Right ventricle myocardium inferior (tissue), 1 donor: ENCODE measurements at places on chromosomes 13 and 19. TPM values are rescaled to one million over a fixed set of nuclear protein-coding genes. Genes with fewer than 3 reads are reported as not detected.
A peak's percentile ranks its signal among the peaks of the same experiment; 100 is the strongest.

The TEX26 gene
- total RNA-seq = not detected

DNA sequence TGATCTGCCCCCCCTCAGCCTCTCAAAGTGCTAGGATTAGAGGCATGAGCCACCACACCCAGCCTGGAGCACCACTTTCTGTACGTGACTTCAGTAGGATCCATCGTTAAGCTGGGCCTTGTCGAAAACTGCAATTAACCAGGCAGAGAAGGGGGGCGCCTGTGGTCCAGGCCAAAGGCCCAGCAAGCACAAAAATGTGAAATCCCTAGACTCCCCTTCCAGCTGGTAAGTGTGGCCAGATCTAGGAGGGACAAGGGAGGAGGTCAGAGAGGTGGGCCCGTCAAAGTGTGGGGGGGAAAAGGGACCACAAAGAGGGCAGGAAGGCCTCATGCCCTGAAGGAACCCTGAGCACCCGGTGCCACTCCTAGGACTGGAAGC lies 13.8 kb downstream of the DDX39A start:
- no peak for DNase-seq

DNA sequence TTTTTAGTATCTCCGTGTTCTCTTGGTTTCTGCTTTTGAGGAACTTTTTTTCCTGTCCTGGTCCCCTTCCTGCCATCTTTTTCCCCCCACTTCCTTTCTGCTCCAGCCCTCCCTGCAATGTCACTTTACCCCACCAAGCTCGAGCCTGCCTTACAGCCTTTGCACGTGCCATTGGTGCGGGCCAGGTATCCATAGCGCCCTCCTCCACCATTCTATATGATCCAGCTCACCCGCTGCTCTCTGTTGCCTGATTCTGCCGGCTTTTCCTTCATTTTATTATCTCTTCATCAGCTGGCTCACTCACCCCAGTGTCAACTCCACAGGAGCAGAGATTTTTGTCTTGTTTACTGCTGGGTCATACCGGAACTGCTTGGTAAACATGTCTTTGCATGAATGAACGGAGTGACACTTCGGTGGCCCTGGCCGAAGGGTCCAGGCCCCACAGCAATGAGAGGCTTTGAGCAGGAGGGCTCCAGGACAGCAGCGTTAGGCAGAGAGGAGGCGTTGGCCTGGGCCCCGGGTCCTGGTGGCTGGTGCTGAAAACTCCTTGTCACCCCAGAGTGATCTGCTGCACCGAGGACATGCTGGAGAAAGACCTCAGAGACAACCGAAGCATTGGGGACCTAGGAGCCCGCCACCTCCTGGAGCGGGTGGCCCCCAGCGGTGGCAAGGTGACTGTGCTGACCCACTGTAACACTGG lies 1.2 kb downstream of the MRI1 start:
- no peak for DNase-seq

The SPRY2 gene
- 40.0 TPM for total RNA-seq

DNA sequence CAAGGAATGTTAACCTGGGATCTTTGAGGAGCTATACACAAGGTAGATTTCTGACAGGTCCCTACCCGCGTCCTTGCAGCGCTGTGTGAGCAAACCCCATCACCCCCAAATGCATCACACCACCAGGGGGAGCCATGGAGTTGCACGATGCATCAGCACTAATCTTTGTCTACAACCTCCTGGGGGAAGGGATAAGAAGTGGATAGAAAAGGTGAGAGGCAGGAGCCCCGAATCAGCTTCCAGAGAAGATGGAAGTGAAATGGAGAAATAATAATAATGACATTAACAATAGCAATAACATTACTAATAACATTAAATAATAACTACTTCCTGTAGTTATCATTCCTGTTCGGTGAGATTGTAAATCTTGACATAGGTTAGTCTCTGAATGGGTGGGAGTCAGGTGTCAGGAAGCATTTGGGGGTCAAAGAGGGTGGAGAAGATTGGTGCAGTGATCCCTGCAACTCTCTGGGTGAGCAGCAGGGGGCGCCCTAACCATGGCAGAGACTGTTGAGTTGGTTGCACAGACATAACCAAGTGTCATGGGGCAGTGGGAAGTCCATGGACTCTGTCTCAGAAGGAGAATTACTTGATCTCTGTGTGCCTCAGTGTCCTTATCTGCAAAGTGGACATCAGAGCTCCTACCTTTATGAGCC lies 16.5 kb downstream of the SIGLEC7 start:
- DNase-seq = peak; percentile 86

The BICRA gene
- 8.8 TPM for total RNA-seq

The NCR1 gene
- total RNA-seq = not detected
